ENCODE measurements at places on chromosomes 2 and 18.

GRCh38 chr2:242011516-242011915 lies 142.0 kb downstream of the RTP5 start:
- no peak for DNase-seq

GRCh38 chr2:151708788-151709187 lies 25.5 kb downstream of the NEB start:
- DNase-seq: no peak

GRCh38 chr2:98839292-98839691 lies 96.7 kb downstream of the CRACDL start:
- DNase-seq: no peak

DNA sequence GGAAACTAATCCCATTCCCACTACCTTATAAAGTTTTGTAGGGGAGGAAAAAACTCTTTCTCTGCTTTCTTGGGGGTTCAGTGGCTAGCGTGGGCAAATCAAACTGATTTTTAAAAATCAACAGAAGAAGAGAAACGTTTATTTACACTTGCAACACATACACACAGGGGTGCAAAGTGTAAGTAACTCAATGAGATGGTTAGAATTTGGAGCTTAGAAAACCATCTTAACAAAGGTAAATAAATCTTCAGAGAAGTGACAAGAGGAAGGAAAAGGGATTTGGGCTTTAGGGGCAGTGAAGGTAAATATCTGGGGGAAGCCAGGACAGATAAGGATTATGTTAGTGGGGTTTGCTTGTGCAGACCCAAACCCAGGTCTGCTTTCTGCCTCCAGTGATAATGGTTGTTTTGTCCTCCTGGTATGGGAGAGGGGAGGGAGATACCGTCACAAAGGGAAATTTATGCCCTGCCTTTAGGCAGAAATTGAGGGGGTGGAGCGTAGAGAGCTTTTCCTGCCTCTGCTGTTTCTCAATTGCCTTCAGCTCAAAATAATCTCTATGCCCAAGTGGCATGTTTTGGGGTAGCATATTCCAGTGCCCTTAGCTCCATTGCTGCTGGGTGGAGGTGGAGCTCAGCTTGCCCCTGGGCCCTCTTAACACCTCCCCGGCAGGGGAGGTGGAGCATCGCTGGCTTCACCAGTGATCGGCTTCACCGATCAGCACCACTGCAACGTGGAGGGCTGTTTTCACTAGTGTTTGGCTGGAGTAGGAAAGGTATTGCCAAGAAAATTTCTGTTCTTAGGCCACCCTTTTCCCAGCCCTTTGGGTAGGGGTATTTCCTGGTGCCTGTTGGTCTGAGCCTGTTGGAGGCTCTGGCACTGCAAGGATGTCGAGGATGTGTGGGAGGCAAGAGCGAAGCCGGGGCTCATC lies 92.2 kb downstream of the TEX51 start:
- no peak for DNase-seq

- no peak for DNase-seq
These were observed 894.0 kb downstream of the DCDC2C start for GRCh38 chr2:4597400-4597799.

- no peak for DNase-seq
These were observed 122.9 kb downstream of the TANC1 start for GRCh38 chr2:159091381-159091780.

GRCh38 chr2:44371445-44371844 lies 9.7 kb downstream of the CAMKMT start:
- no peak for DNase-seq

GRCh38 chr2:217683106-217683870 lies 319.5 kb downstream of the TNS1 start:
- DNase-seq: no peak

DNA sequence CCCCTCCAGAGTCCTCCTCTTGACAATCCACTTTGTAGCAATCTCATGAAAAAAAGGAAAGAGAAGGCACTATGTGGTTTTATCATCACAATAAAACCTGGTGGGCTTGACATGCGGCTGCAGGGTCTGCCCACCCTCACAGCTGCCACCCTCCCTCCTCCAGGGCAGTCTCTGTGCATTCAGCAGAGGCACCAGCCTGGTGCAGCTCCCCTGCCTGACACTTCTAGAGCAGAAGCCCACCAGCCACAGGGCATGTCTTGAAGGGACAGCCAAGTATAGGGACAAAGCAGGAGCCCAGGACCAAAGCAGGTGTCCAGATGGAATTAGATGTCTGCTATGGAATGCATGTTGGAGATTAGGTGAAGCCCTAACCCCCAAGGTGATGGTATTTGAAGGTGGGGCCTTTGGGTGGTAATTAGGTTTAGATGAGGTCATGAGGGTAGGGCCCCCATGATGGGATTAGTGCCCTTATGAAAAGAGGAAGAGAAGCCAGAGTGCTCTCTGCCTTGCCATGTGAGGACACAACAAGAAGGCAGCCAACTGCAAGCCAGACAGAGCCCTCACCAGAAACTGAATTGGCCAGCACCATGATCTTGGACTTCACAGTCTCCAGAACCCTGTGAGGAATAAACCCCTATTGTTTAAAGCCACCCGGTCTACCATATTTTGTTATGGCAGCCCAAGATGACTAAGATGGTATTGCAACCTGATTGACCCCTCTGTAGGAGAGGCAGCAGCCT lies 86.9 kb downstream of the MCFD2 start:
- DNase-seq: no peak

DNA sequence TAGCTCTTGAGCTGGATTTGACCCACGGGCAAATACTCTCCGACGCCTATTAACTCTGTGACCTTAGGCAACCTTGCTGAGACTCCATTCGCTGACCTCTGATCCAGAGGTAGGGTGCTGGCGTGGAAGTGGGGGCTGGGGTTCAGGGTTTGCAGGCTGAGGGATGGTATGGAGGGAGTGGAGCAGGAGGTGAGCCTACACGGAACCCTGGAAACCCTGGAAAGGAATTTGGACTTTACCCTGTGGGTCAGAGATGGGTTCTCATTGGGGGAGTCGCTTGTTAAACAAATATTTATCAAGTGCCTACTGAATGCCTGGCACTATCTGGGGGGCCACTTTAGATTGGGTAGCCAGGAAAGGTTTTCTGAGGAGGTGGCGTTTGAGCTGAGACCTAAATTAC lies 58.2 kb upstream of the FZD7 start:
- DNase-seq: no peak

DNA sequence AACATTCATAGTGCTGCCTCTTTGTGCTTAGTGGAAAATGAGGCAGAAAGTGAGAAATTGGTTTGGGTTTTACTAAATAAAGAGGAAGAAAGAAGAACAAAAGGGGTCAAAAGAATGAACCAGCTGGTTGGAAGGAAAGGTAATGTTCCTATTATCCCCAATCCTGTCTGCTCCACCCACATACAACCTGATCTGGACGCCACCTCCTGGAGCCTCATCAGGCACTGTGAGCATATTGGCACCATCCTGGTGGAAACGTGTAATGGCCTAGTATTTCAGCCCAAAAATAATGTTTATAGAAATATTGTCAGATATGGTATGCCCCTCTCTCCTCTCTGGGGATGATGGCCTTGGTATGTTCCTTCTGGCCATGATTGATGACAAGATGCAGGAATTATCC lies 35.6 kb upstream of the ASNSD1 start:
- no peak for DNase-seq

DNA sequence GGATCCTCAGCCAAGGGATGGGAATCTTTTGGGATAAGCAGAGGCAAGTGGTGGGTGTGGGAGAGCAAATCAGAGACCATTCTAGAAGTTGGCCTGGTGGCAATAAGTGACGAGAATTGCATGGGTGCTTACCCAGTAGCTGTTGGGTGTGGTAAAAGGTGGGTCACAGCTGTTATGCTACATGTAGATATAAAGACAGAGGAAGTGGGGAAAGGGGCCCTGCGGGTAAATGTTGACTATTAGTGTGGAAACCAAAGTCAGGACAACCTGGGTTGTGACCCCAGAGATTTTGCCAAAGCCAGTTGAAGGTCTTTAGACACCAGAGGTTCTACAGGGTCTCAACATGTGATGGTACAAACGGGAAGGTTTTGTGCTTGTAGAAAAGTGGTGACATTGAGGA lies 443.6 kb upstream of the HNRNPA3 start:
- no peak for DNase-seq

- no peak for DNase-seq
These were observed 45.4 kb upstream of the RND3 start for GRCh38 chr2:150532879-150533278.
